ENCODE measurements at places on chromosomes 13 and 19.

DNA sequence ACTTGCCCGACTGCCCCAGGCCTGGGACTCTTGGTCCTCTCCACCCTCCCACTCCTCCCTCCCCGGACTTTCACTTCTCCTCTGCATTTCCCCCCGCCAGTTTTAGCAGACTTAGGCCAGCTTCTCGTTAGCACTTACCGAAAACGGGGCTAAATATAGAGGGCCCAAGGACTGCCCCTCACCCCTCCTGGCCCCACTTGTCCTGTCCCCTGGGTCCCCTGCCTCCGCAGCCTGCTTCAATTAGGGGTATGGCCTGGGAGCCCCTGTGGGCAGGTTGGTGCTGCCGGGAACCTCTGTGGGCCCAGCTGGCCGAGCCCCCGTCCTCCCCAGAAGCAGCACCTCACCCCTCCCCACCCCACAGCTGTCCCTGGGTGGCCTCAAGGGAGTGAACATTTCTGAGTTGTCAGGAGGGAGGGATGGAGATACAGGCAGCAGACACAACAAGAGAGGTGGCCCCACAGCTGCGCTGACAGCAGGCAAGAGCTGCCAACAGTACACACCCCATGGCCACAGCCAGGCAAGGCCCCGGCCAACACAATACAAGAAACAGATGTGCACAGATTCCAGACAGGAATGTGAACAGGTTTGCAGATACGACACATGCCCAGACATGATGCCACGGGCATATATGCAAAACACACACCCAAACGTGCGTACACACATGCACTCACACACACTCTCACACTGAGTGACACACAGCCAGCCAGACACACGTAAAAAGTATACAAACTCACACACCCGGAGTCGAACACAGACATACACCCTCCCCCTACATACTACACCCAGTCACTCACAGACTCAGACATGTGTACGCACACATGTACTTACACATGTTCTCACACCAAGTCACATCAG lies 2.6 kb downstream of the POU2F2 start:
- DNase-seq = no peak

DNA sequence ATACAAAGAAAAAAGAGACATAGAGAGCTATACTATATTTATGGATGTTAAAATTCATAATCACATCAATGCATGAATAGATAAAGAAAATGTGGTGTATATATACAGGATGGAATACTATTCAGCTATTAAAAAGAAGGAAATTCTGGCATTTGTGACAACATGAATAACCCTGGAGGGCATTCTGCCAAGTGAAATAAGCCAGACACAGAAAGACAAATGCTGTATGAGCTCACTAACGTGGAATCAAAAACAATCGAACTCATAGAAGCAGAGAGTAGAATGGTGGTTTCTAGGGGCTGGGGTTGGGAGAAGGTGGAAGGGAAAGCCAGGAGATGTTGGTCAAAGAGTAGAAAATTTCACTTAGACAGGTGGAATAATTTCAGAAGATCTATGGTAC lies 24.0 kb downstream of the UTP14C start:
- no peak for DNase-seq

DNA sequence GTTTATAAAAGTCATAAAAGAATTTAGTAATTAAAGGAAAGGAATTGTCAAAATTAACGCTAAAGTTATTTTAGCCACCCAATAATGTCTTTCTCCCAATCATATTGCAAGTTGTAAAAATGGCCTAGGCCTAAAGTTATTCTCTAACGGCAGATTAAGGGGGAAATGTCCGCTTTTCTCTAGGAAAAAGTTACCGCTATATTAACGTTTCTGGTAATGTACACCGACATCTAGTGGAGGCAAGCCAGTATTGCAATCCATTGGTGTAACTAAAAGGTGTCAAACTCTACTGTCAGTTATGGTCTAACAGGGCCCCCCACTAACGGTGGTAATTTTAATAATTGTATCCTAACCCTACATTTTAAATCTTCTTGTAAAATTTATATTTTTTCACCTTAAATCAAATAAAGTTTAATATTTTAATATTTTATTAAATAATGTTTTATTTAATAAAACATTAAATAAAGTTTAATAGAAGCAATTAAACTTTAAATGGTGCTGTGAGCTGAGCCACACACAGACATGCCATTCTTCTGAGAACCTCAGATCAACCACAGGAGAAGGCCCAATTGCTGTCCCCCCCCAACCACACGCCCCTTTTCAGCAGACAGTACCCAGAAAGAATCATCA lies 35.9 kb upstream of the ZSCAN5A start:
- DNase-seq = peak; percentile 49

DNA sequence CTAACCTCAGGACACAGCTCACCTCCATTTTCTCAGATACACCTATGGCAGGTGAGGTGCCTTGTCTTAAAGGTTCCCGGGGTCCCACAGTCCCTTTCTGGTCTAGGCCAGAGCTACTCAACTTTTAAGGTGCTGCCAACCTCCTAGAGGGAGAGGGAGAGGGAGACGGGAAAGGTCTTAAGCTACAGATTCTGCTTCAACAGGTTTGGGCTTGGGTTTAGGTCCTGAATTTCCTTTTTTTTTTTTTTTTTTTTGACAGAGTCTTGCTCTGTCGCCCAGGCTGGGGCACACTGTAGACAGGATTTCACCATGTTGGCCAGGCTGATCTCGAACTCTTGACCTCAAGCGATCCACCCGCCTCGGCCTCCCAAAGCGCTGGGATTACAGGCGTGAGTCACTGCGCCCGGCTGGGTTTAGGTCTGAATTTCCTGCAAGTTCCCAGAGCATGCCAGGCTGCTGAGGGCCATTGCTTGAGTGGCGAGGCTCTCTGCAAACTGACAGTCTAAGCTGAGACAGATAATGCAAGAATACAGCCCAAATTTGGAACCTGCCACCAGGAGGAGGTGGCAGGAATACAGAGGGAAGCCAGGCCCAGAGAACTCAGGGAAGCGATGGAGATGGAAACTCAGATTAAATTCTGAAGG lies 7.8 kb upstream of the SYCN start:
- DNase-seq = peak; percentile 22

DNA sequence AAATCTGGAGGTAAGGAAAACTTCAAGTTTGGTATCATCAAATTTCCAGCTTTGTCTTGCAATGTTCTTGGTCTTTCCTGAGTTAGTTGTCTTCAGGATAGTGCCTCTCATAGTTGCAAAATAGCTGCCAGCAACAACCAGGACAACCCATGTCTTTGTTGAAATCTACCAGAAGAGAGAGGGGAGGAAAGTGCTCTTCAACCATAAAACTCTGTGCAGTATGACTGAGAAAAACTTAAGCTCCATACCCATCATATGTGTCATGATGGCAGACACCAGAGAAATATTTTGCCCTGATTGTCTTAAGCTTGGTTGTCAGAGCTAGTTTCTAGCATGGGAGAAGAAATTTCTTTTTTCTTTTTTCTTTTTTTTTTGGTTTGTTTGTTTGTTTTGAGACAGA lies 103.3 kb downstream of the SPRY2 start:
- DNase-seq = no peak

DNA sequence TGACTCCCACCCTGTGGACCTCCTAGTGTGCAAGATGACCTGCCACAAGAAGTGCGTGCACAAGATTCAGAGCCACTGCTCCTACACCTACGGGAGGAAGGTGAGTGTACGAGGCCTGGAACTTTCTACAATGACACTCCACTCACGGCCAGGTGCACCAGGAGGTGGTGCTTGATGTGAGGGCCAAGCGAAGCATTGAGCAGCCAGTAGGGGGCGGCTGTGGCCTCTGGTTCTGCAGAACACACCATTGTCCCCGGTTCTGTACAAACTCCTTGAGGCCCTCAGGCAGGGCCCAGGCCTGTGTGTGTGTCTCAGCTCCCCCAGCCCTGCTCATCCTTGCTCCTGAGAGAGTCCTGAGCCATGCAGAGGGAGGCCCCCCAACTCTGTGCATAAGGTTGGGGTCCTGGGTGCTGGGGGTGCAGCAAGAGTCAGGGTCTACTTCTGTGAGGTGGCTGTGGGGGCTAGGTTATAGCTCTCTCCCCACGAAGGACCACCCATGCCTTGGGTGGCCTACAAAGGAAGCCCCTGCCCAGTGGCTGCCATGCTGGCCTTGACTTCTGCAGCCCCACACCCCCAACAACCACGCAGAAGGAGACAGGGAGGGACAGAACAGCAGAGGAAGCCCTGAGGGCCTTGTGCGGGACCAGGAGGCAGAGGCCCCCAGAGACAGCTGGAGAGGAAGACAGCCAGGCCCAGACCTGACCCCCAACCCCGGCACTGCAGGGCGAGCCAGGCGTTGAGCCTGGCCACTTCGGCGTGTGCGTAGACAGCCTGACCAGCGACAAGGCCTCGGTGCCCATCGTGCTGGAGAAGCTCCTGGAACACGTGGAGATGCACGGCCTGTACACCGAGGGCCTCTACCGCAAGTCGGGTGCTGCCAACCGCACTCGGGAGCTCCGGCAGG lies 9.7 kb upstream of the USE1 start:
- peak; percentile 63 for DNase-seq

DNA sequence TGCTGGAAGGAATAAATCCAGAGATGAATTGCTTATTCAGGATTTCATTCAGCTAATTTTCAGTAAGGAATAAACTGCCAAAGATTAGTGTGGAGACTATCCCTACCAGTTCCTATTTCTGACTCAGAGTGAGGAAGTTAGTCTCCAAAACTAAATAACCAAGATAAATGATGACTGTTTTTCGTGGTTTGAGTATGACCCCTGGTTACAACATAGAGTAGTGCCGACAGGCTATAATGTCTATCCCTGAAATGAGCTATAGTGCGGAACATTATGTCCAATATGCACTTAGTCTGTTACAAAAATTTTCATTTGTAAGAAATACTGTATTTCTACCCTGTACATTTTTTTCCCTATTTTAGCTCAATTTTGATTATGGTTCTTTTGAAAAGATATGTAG lies 51.4 kb downstream of the NBEA start:
- DNase-seq = peak; percentile 35

- DNase-seq = no peak
Measured at GRCh38 chr19:18049385-18049784, 37.3 kb downstream of the IL12RB1 start.

DNA sequence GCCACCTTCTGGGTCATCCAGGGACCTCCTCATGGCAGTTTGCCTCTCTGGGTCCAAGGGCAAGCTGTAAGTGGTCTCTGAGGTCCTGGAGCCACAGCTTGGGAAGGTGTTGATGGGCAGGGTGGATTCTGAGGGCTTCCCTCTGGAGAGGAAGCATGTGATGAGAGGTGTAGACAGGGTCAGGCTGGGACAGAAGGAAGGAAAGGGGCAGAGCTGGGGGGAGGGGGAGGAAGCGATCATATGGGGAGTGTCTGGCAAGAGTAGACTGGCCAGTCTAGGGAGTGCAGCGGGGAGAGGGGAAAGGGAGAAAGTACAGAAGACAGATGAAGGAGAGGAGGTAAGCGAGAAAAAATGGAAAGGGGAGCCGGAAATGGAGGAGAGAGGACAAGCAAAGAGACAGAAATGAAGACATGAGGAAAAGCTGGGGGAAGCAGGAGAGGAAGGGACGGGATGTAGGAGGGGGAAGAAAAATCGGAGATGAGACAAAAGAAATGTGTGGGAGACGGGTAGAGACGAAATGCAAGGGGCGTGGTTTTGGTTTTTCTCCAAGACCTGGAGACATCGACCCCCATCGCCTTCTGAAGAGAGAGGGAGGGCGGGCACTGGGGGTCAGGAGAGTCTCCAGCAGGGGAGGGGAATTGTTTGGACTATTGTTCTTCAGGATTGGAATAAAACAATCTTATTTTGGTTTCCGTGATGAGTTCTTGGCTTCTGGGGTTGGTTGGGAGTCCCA lies 26.6 kb downstream of the ZSWIM9 start:
- peak; percentile 37 for DNase-seq

- DNase-seq = no peak
Measured at GRCh38 chr13:34722922-34723321, 219.1 kb upstream of the NBEA start.

GRCh38 chr13:98521461-98522247 lies 55.3 kb downstream of the STK24 start:
- no peak for DNase-seq

GRCh38 chr19:34838248-34838647 lies 65.2 kb upstream of the ZNF599 start:
- DNase-seq = peak; percentile 23
